ENCODE measurements at places on chromosomes 5 and 9. TPM values are rescaled to one million over a fixed set of nuclear protein-coding genes. Genes with fewer than 3 reads are reported as not detected.

DNA sequence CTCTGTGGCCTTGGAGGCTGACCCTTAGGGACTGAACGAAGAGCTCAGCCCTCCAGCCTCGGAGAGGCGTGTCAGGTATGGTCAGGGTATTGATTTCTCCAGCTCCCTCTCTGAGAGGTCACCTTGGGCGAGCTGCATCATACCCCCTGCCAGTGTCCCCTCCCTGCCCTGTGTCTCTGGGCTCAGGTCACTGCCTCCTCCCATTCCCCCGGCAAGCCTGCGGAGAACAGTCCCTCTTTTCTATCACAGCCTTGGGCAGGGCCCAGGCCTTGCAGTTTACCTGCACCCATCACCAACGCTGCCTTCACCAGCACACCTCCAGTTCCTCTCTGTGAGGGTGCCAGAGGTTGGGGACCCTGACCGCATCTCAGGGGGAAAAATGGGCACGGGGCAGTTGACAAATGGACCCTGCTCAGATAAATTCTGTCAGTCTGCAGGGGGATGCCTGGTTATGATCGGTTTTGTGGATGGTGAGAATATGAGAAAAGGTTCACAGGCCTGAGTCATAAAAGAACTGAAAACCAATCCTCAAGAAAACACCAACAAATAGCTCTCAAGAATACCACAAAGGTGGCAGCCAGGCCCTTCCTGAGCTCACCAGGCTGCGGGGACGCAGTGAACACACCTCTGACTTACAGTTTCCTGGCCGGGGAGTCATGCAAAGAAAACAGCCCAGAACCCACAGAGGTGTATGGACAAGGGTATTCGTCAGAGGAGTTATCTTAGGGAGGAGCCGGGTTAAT lies 24.7 kb upstream of the RXRA start:
- H3K4me1 ChIP-seq, result no peaks in the 10 kb centered on the region
- H3K4me3 ChIP-seq, result no peak overlapping the region
- no peaks in the 10 kb centered on the region for H3K27me3 ChIP-seq
- H3K27ac ChIP-seq, result no peak overlapping the region
- no peak for DNase-seq

- no peaks in the 10 kb centered on the region for H3K4me1 ChIP-seq
- no peak for DNase-seq
- H3K36me3 ChIP-seq, result no peaks in the 10 kb centered on the region
- no peak overlapping the region for H3K4me3 ChIP-seq
- H3K27ac ChIP-seq, result no peak overlapping the region
- no peaks in the 10 kb centered on the region for H3K27me3 ChIP-seq
These were observed 19.8 kb upstream of the PTPN3 start for GRCh38 chr9:109517901-109518377.

GRCh38 chr9:112605963-112606699 lies 111.8 kb downstream of the INIP start:
- no peak overlapping the region for H3K4me3 ChIP-seq
- H3K27ac ChIP-seq, result no peak overlapping the region
- H3K36me3 ChIP-seq, result no peaks in the 10 kb centered on the region
- H3K27me3 ChIP-seq, result no peaks in the 10 kb centered on the region
- no peaks in the 10 kb centered on the region for H3K4me1 ChIP-seq

DNA sequence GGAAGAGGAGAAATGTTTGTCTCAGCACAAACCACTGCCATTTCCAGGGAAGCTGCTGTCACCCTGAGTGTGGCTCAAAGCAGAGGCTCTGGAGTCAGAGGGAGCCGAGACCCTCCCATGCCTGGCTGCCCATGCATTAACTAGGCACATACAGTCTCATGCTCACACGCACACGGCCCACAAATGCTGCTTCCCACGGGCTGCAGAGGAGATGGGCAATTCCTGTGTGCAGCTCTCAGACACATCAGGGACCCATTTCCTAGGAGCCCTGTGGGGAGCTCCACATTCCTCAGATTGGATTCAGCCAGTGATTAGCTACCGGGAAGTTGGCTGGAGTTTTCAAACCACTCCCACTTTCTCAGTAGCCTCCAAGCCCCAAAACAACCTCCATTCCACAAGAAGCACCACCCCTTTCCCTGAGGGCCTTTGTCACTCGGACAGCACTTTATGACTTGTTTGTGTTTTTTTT lies 9.1 kb upstream of the PTGES start:
- no peaks in the 10 kb centered on the region for H3K4me1 ChIP-seq
- H3K27ac ChIP-seq, result peak overlapping the region; percentile 46

GRCh38 chr5:1701216-1701864 lies 98.3 kb downstream of the MRPL36 start:
- DNase-seq, result no peak
- no peak overlapping the region for H3K27ac ChIP-seq
- no peaks in the 10 kb centered on the region for H3K36me3 ChIP-seq
- no peaks in the 10 kb centered on the region for H3K4me1 ChIP-seq

DNA sequence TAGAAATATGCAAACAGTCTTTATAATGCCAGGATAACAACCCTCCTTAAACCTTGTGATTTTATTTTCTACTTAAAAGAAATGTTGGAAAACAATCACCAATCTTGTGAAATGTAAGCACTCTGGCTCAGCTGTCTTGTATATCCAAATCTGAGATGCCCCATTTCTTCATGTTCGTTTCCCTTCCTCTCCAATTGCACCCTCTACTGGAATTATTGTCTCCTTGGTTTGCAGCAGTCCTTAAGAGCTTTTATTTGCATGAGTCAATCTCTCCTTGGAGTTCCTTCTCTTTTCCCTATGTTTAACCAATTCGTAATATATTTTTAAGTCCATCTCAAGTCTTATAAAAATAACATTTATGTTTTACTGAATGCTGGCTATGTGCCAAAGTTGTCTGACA lies 362.0 kb upstream of the CDH10 start:
- no peak overlapping the region for H3K27ac ChIP-seq
- H3K4me3 ChIP-seq, result no peak overlapping the region
- H3K36me3 ChIP-seq, result no peaks in the 10 kb centered on the region
- no peaks in the 10 kb centered on the region for H3K27me3 ChIP-seq
- DNase-seq, result no peak

DNA sequence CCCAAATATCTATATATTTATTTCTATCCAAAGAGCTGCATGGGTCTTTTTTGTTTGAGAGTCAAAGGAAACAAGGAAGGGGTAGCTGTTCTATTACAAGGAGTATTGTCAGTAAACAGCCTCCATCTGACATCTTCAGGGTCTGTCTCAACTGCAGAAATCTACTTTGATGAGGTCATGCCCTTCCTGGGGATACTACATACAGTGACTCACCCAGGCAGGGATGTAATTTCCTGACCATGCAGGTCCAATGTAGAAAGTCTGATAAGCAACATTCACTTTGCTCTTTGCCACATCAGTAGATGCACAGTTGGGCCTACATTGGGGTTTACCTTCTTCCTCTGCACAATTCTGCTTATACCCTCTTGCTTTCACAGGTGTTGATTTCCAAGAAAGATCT lies 165.5 kb downstream of the TLR4 start:
- H3K4me1 ChIP-seq, result no peaks in the 10 kb centered on the region
- no peak for DNase-seq

- DNase-seq, result no peak
- H3K4me3 ChIP-seq, result no peak overlapping the region
- no peak overlapping the region for H3K27ac ChIP-seq
- H3K4me1 ChIP-seq, result no peaks in the 10 kb centered on the region
- no peaks in the 10 kb centered on the region for H3K36me3 ChIP-seq
- no peaks in the 10 kb centered on the region for H3K27me3 ChIP-seq
These were observed 40.1 kb downstream of the TRPM6 start for GRCh38 chr9:74847478-74848152.

DNA sequence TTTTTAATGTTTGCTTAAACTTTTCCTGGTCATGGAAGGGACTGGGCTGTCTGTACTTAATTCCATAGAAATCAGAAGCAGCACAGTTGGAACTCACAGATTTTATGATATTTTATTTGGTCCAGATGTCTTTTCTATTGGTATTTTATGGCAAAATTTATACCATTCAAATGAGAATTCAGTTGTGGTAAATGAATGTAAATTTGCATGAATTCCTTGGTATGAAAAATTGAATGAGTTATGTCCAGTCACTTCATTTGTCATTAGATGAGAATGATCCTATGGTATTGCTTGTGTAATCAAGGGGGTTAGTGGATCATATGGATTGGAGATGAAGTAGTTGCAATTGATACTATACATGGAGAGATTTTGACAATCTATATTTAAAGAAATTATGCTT lies 188.0 kb downstream of the KDM4C start:
- H3K27me3 ChIP-seq, result no peaks in the 10 kb centered on the region
- no peak overlapping the region for H3K4me3 ChIP-seq
- no peaks in the 10 kb centered on the region for H3K36me3 ChIP-seq
- H3K27ac ChIP-seq, result no peak overlapping the region
- no peak for DNase-seq

DNA sequence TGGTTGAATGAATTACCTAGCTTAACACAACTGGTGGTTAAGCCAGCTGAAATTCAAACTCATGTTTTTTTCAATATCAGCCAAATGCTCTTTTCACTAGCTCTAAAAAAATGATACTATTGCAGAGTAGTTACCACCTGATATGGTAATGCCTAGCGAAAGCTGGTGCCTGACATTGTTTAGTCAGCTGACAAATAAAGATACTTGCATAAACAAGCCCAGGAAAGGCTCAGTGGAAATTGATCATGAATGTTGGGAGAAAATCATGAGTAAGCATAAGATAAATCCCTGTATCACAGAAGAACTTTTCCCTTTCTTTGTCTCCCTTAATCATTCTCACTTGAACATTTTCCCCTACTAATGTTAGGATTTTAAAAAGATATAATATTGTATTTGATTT lies 54.6 kb downstream of the FGF10 start:
- H3K36me3 ChIP-seq, result no peaks in the 10 kb centered on the region
- H3K4me3 ChIP-seq, result no peak overlapping the region
- no peaks in the 10 kb centered on the region for H3K27me3 ChIP-seq

DNA sequence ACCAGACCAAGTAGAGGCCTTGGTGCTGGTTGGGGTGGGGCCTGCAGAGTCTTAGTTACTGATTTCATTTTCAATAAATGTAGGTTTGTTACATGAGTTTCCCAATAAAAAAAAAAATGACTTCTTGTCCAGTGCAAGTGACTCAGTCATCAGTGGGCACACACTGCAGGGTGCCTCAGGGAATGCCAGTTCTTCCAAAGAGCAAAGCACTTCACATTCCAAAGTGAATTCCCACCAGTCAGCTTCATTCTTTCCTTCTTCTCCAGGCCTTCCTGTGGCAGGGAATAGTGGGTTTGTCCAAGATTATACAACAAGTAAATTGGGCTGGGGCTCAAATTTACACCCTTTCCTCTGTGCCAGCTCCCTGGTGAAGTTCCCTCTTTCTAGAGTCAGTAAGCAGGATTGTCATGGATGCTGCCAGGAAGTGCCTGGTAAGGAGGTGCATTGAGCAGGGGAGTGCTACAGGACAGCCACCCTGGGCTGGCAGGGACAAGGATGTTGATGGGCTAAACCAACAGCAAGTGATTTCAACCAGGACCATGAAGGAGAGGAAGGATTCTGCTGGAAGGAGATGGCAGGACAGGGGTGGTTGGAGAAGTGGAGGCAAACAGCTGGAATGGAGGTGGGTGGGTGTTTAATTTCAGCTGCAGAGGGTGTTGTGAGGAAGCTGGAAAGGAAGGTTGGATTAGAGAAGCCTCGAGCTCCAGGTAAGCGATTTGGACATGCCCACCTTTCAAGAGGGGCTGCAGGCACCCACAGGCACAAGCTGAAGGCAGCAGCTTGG lies 3.7 kb upstream of the B4GALT7 start:
- H3K36me3 ChIP-seq, result peaks cover 37% of the 10 kb centered on the region
- DNase-seq, result no peak
- H3K27me3 ChIP-seq, result no peaks in the 10 kb centered on the region
- no peak overlapping the region for H3K27ac ChIP-seq
- H3K4me3 ChIP-seq, result no peak overlapping the region

DNA sequence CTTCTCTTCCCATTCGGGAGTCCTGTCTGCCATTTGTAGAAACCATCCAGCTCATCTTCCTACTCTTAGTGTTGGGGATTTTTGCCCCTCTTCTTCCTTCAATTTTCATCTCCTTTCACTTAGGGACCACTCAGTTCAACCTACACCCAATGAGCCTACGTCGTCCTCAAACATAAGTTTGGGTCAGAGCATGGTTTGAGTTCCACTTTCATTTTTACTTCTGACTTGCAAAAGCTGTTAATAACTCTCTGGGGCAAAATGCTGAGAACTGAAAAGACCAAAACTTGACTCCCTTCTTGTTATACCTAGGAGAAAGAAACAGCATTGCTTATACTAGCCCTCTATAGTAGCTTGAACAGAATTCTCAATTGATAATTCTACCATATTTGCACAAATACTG lies 381.5 kb upstream of the MPDZ start:
- H3K36me3 ChIP-seq, result no peaks in the 10 kb centered on the region
- DNase-seq, result no peak
- H3K27ac ChIP-seq, result no peak overlapping the region
- H3K4me3 ChIP-seq, result no peak overlapping the region
- no peaks in the 10 kb centered on the region for H3K27me3 ChIP-seq

- DNase-seq, result no peak
- H3K27ac ChIP-seq, result no peak overlapping the region
- H3K4me1 ChIP-seq, result no peaks in the 10 kb centered on the region
These were observed 438.5 kb downstream of the MED10 start for GRCh38 chr5:5939759-5940370.

GRCh38 chr5:130286971-130287370 lies 382.7 kb downstream of the CHSY3 start:
- H3K36me3 ChIP-seq, result no peaks in the 10 kb centered on the region
- no peak overlapping the region for H3K4me3 ChIP-seq
- H3K4me1 ChIP-seq, result no peaks in the 10 kb centered on the region
- DNase-seq, result no peak
- H3K27ac ChIP-seq, result no peak overlapping the region

GRCh38 chr5:89816038-89816437 lies 593.5 kb downstream of the CETN3 start:
- H3K4me3 ChIP-seq, result no peak overlapping the region
- DNase-seq, result no peak
- H3K27ac ChIP-seq, result no peak overlapping the region
- H3K27me3 ChIP-seq, result no peaks in the 10 kb centered on the region
- no peaks in the 10 kb centered on the region for H3K4me1 ChIP-seq
- no peaks in the 10 kb centered on the region for H3K36me3 ChIP-seq

DNA sequence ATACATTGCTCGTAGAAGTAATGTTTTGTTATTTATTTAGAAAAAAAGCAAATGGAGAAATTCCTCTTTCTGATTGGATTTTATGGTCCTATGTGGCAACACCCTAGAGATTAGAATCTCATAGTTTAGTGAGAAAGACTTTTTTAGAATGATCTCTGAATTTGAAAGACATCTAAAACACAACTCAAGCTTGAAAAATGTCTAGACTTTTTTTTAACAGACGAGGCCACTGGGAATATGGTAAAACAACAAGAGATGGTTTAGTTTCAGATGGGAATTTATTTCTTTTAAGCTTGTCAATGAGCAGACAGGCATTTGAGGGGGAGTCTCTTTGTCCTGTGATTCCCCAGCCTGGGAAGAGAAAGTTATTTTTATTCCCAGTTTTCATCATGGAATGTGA lies 122.1 kb downstream of the NTRK2 start:
- DNase-seq, result no peak
- no peak overlapping the region for H3K27ac ChIP-seq
- no peaks in the 10 kb centered on the region for H3K27me3 ChIP-seq
- H3K36me3 ChIP-seq, result no peaks in the 10 kb centered on the region
- H3K4me1 ChIP-seq, result no peaks in the 10 kb centered on the region
- H3K4me3 ChIP-seq, result no peak overlapping the region

The LIFR gene
- total RNA-seq, result 58.0 TPM

The PFN3 gene
- not detected for total RNA-seq

The MARCHF11 gene
- total RNA-seq, result 0.33 TPM

The DMRT3 gene
- not detected for total RNA-seq

The KIF24 gene
- 0.43 TPM for total RNA-seq

The TEX48 gene
- not detected for total RNA-seq

The RNF208 gene
- 7.9 TPM for total RNA-seq

Data from right atrium auricular region (tissue), 2 donors.